MCF 10A (cell line): ENCODE measurements at places on chromosomes 2 and 18.
A peak's percentile ranks its signal among the peaks of the same experiment; 100 is the strongest.

DNA sequence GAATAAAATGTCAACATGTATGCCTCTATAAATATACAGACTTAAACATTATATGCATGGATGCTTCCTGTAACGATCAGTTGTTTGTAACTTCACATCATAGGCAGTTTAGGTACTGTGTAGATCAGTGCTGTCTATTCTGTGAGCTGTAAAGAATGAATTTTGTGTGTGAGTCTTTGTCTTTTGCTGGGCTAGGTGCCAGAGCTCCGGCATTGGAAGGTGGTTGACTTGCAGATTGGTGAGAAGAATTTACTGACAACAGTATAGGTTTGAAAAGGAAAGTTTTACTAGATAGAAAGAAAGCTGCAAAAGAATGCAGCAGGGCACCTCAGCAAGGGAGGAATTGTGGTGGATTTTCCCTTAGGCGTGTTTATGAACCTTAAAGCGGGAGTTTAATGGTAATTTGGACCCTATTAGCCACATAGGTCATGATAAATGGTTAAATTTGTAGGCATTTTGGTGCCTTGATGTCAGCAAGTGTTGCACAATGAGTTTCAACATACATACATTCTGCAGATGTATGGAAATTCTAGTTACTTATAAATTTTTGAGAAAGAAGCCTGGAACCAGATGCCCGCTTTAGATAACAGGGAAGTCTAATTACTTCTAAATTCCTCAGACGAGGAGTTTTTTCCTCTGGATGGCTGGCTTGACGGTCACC, 6.7 kb upstream of the QPCT start:
- no peak for DNase-seq

DNA sequence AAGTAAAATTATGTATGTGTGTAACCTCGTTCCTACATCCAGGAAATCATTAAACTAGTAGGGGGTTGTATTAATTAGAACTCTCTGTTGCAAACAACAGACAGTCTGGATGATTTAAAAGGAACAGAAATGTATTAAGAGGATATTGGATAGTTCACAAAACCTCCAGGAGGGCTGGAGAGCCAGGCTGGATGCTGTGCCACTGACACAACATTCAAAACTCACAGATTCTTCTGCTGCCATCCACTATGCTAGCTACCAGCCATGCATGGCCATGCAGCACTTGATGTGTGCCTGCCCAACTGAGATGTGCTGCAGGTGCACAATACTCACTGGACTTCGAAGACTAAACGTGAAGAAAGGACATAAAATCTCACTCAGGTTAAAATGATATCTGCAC, 48.2 kb upstream of the SH3RF3 start:
- DNase-seq, result no peak

DNA sequence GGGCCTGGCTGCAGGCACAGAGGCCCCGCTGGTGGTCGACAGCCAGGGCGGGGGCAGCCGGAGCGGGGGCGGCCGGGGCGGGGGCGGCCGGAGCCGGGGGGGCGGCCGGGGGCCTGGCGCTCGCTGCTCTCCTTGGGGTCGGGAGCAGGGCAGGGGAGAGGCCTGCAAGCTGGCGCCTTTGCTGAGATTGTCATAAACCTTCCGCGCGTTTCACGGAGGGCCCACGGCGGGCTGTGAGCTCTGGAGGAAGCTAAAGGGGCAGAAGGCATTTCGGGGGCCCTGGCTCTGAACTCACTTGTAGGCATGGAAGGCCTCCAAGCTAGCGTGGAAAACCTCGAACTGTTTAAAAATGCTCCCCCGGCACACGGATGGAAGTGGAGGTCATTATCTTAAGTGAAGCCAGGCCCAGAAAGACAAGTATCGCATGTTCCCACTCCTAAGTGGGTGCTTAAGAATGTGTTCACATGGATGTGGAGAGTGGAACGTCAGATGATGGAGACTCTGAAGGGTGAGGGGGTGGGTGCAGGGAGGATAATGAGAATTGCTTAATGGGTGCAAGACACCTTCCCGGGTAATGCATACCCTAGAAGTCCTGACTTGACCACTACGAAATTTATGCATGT, 629 bp downstream of the PRELID3A start:
- peak; percentile 39 for DNase-seq

DNA sequence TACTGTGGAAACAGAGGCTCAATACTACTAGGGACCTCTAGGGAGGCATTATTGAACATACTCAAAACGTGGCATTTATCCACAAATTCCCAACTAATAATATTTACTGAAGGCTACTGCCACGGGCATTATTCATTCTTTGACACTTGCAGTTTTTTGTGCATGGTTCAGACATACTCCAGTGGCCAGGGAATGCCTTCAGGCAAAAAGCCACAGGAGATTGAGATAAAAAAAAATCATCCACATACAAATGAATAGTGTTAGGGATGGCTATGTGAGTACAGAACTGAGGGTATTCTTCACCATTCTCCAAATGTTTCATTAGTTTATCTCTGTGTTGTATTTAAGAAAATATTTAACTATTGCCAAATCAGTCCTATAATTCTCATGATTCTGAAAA, 974.9 kb upstream of the PIK3C3 start:
- DNase-seq, result no peak

- DNase-seq, result no peak
Measured at GRCh38 chr2:11481789-11482472, 16.0 kb upstream of the E2F6 start.

GRCh38 chr18:7953095-7953958, 386.2 kb downstream of the PTPRM start:
- DNase-seq, result no peak

- DNase-seq, result peak; percentile 73
Measured at GRCh38 chr2:82795446-82795845, 1663.6 kb downstream of the SUCLG1 start.
